Left colon (tissue), 2 donors: ENCODE measurements at places on chromosomes 2 and 18.
A peak's percentile ranks its signal among the peaks of the same experiment; 100 is the strongest.

DNA sequence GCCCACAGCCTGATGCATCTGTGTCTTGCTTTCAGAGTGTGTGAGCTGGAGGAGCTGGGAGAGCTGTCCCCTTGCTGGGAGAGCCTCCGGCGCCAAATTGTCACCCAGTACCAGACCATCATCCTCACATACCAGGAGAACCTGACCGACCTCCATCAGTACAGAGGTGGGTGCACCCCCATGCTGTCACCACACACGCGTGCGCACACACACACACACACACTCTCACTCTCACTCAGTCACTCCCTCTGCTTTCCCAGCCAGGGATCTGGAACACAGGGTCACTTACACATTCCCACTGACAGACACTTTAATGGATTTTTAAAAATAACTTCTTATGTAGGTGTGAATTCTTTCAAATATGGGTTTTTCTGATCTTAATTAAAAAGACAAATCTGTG lies 64.5 kb downstream of the COA5 start:
- DNase-seq = no peak

- DNase-seq = no peak
Measured at GRCh38 chr2:236755278-236755840, 185.7 kb downstream of the ACKR3 start.

GRCh38 chr18:21303895-21304294 lies 61.9 kb downstream of the GREB1L start:
- no peak for DNase-seq

DNA sequence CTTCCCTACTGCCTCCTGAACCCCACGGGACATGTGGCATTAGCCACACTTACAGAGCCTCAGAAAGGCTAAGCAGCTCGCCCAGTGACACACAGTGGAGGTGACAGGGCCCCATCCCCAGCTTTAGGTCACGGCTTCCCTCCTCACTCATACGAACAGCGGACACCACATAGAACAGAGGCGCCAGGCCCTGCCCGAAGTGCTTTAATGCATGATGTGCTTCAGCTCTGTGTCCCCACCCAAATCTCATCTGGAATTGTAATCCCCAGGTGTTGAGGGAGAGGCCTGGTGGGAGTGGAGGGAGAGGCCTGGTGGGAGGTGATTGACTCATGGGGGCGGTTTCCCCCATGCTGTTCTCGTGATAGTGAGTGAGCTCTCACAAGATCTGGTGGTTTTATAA lies 135.3 kb downstream of the PTGR3 start:
- DNase-seq = no peak

- no peak for DNase-seq
Measured at GRCh38 chr2:132627536-132627935, 42.5 kb downstream of the LYPD1 start.

DNA sequence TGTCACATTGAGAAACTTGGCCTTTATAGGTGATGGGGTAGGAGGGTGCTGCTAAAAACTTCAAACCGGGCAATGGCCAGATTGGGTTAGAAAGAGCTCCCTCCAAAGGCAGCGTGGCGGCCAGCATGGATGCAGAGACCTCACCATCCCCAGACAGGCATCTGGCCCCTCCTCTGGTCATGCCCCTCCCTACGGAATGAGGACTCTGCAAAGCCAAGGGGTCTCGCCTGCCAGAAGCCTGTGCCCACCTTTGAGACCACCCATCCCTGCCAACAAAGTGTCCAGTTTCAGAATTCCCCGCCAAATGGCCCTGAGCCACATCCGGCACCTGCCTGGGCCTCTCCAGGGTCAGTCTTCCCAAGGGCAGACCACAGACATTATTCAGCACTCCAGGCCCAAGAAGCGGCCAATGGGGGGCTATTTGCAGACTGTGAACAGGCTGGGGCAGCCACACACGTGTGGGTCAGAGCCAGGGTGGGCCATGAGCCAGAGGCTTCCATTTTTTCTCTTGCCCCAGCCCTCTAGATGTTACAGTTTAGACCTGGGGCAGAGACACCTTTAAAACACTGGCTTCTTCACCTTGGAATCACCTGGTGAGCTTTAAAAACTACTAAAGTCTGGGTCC lies 4.2 kb upstream of the ATP6V1B1 start:
- DNase-seq = no peak

GRCh38 chr18:36809590-36810381 lies 19.0 kb downstream of the TPGS2 start:
- peak; percentile 21 for DNase-seq

- DNase-seq = no peak
Measured at GRCh38 chr18:38312532-38312931, 746.9 kb upstream of the CELF4 start.

DNA sequence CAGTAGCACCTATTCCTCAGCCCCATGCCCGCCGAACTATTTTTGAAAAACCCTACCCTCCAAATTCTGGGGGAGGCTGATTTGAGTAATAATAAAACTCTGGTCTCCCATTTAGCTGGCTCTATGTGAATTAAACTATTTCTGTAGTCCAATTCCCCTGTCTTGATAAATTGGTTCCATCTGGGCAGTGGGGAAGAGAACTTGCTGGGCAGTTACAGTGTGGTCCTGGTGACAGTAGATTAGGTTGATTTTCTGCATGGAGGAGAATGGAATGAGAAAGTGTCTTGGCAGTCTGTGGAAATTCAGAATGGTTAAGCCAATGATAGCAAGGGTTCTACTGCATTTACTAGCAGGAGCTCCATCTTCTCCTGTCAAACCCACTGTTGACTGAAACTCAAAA lies 95.0 kb downstream of the SPP2 start:
- no peak for DNase-seq
